ENCODE measurements at places on chromosomes 2 and 18.

- no peak for DNase-seq
Measured at GRCh38 chr2:119122663-119123062, 35.9 kb downstream of the C1QL2 start.

DNA sequence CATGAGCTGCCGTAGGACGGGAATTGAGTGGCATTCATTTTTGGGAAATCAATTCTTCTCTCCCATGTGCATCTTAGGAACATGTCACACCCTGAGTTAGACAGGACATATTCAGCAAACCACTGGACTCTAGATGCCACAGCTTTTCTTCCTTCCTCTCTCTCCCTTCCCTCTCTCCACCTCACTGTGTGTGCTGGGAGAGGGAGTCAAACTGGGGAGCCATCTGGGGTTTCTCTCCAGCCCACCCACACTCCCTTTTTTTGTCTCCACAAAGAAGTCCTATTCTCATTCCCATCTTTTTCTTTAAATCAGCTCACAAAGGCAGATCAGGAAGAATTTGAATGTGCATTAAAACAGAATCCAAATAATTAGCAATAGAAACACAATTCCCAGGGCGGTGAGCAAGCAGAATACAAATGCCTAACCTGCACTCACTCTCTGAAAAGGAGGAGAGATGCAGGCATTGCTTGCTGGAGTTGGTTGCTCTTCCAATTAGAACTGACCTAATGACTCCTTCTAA is 15.4 kb downstream of the CD28 start:
- DNase-seq = no peak

DNA sequence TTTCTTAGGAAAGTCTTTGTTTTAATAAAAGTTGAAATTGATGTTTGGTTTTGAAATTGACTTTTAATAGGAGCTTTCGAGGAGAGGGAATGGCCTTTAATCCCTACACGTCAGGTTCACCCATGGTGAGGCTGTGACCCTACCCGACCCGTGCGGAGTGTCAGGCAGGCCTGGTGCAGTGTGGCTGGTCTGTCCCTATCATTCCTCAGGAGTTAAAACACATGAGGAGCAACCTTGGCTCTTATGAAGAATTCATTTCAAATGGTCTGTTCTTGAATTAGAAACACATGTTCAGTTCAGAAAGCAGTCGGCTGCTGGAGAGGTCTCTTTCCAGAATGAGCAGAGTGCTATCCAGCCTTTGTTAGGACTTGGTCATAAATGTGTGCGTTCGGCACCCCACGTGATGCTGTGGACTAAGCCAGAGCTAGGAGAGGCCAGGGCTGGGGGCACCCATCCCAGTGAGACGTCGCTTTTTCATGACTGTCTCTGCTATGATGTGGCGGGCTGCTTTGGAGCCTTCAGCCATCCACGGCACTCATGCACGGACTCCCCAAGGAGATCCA is 54.7 kb downstream of the EMILIN2 start:
- DNase-seq = peak; percentile 34

- peak; percentile 35 for DNase-seq
Measured at GRCh38 chr2:43225788-43226557, 433 bp downstream of the ZFP36L2 start.

GRCh38 chr2:55718165-55719008 is 24.7 kb upstream of the PNPT1 start:
- peak; percentile 60 for DNase-seq

DNA sequence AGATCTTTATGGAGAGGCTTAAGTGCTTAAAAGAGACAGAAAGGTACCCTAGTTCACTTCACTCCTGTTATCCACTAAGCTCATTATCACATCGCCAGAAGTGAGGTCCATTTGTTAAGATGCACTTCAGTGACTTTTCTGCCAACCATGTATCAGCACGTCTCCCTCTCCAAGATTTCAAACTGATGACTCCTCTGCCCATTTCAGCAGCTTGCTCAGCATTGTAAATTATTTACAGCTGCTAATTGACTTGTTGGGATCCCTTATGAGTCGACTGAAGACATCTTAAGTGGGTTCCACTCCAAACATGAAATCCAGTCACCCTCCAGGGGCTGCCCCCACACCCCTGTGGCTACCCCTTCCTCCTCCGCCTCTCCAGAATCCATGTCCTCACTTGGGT is 37.3 kb downstream of the DIPK1C start:
- DNase-seq = no peak

- no peak for DNase-seq
Measured at GRCh38 chr2:237886685-237887481, 27.5 kb downstream of the RAMP1 start.

DNA sequence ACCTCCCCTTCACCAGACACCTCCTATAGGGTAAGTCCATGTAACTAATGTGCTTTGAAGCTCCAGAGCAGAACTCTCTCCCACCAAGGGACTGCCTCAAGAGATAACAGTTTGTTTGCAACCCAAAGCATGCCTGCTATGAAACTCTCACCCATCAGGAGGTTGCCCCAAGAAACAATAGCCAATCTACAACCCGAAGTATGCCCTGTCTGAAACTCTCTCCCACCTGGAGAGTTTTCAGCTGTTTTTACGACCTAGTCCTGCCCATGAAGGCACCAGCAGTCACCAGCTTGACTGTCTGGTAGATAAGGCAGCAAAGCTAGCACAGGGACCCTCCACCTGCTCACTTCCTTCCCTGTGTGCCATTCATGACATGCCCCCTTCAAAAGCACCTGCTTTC is 533.9 kb upstream of the CRIM1 start:
- no peak for DNase-seq

DNA sequence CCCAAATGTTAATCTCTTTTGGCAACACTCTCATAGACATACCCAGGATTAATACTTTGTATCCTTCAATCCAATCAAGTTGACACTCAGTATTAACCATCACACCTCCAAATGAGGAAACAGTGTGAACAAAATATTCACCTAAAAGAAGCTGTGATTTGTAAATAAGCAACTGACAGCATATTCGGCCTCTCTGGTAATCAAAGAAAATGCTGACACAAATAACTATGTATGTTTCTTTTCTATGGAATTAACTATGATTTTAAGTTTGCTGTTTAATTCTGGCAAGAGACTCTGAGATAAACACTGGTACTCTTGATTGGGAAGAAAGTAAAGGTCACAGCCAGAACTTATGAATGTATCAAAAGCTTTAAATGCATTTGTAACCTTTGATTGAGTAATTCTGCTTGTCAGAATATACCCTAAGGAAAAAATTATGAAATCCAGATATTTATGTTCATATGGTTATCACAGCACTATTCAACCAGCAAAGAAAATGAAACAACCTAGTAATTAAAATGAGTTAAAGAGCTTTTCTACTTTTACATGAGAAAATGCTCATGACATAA is 3.6 kb upstream of the GYPC start:
- no peak for DNase-seq

GRCh38 chr2:20480913-20481312 is 34.0 kb downstream of the RHOB start:
- no peak for DNase-seq

DNA sequence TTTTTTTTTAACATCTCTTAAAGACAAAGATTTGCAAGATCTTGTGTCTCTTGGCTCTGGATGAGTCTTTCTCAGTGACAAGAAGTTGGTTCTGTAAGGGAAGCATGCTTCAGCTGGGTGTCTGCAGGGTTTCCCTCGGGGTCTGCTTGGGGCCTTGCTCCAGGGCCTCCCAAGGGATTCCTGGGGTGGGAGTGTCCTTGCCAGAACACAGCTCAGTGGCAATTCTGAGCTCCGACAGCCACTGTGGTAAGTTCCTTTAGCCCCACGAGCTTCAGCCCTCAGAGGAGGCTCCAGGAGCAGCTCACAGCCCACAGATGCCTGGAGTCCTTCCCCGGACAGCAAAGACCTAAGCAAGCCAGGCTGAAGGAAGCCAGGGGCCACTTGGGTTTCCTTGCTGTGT is 52.4 kb downstream of the EMX1 start:
- no peak for DNase-seq

Measured in HFFc6 (cell line).